Lower lobe of right lung (tissue), 2 donors: ENCODE measurements at places on chromosomes 1 and 21. TPM values are rescaled to one million over a fixed set of nuclear protein-coding genes. Genes with fewer than 3 reads are reported as not detected.
A peak's percentile ranks its signal among the peaks of the same experiment; 100 is the strongest.

TMPRSS2 gene
- 87.7 TPM for total RNA-seq

DCST2 gene
- 1.4 TPM for total RNA-seq

SPRR2D gene
- not detected for total RNA-seq

C1orf87 gene
- 7.4 TPM for total RNA-seq

FMO1 gene
- 2.4 TPM for total RNA-seq

ABCA4 gene
- 1.9 TPM for total RNA-seq

MAP1LC3C gene
- 10.9 TPM for total RNA-seq

NCMAP gene
- total RNA-seq: 9.2 TPM

FNDC10 gene
- total RNA-seq: 7.7 TPM

GRCh38 chr1:174072581-174072980 lies 50.4 kb upstream of the RC3H1 start:
- DNase-seq: no peak

DNA sequence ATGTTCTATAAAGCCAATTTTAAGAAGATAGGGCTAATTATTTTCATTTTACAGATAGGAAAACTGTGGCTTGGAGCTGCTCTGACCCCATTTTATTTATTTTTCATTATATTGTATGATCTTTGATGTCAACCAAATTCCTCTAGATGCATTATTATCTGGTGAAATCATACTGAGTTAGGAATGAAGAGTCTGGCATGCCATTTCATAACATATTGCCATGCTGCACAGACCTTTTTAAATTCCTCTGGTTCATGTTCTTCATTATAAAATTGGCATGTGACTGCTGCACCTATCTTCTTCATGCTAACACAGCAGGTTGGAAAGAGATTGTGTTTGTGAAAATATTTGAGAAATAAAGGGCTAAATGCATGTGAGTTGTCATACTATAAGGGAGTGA lies 12.7 kb downstream of the PRRX1 start:
- DNase-seq: no peak

GRCh38 chr1:85602571-85602970 lies 22.0 kb downstream of the CCN1 start:
- no peak for DNase-seq

- DNase-seq: no peak
Observed at GRCh38 chr1:17194133-17194475, 10.8 kb upstream of the PADI1 start.

DNA sequence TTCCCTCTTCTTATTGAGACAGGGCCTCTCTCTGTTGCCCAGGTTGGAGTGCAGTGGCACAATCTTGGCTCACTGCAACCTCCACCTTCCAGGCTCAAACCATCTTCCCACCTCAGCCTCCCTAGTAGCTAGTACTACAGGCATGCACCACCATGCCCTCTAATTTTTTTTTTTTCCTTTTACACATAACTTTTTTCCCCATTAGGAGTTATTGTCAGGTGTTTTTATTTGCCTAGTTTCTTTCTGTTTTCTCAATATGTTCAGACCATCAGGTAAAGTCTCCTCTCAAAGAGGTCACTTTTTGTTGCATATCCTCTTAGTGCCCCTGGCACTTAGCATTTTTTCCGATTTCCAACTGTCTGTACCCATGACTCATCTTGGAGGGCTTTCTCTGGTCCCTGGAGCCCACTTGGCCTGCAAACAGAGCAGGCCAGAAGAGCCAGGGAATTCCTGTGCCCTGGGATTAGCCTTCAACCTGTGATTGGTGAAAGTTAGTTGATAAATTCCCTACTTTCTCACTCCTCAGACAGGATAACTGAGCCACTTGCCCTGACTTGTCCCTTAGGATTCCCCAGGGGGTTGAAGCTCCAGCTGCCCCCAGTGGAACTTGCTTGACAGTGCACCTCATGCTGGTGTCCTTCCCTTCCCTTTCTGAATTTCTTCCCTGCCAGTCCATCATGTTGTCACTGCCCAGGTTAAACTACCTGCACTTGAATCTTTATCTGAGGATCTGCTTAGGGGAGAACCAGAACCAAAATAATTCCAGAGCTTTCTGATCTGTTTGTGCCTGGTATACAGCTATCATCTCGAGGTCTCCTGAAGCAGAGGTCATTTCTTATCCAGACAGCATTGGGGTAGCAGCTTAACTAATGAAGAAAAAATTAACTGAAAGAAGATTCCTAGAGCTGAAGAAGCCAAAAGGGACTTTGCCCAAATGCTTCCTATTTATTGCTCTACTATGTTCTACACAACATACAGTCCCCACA lies 2.4 kb downstream of the NTPCR start:
- DNase-seq: no peak

DNA sequence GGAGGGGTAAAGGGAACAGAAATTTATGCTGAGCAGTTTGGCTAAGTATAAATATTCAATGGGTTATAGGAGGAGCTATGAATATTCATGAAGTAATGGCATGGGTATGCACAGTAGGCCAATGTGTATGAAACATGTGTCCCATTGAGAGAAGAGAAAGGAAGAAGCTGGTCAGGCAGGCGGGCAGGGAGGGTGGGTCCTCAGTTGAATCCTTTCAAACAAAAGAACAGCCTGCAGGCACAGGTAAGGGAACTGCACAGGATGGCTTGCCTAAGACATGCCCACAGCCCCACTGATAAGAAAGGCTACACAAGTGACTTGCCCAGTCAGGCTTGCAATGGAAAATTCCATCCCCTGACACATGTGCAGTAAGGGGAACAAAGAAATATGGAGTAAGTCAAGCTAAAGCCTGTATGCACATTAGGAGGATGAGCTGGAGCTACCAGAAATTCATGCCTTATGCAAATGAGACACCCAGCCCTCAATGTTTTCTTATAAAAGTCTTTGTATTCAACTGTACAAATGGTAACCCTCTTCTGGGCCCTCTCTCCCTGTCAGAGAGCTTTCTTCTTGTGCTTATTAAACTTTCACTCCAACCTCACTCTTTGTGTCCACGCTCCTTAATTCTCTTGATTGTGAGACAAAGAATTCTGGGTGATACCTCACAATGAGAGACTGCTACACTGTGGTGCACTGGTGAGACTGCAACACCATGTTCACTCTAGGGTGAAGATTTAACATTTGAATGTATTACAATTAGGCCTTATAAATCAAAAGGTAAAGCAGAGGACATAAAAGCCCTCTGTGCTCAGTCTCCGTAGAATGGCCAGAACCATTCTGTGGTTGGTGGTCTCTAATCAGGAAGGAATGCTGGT lies 96.5 kb downstream of the ATP1B1 start:
- no peak for DNase-seq

GRCh38 chr21:44391345-44392091 lies 38.1 kb downstream of the TRPM2 start:
- DNase-seq: peak; percentile 82

DNA sequence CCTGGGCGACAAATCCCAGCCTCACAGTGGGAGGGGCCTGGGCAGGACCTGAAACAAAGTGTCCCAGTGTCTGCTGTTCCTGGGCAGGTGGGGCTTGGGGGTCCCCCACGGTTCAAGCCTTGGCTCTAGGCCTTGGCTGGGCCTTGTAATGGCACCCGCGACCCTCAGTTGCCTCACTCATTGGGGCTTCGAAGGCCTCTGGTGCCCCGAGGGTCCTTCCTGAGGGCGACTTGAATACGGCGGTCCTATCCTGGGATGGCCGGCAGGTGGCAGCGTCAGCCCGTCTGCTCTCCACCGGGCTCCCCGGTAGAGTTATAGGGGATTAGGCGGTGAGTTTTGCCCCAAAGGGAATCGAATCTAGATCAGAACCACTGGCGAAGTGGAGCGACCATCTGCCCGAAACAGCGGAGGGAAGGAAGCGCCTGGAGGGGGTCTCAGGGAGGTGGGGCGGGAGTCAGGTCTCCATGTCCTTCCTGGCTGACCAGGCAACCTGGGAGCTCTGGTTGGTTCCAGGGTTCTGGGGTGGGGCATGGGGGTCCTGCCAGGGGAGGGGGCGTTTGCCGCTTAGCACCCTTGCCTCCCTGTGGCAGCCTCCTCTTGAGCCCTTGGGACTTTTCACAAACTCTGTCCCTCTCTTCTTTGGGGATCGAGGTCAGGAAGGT lies 2.1 kb upstream of the PEX10 start:
- peak; percentile 83 for DNase-seq

GRCh38 chr1:145994391-145995120 lies 1.8 kb downstream of the TXNIP start:
- no peak for DNase-seq

GRCh38 chr1:226404063-226404903 lies 3.6 kb downstream of the PARP1 start:
- DNase-seq: no peak

DNA sequence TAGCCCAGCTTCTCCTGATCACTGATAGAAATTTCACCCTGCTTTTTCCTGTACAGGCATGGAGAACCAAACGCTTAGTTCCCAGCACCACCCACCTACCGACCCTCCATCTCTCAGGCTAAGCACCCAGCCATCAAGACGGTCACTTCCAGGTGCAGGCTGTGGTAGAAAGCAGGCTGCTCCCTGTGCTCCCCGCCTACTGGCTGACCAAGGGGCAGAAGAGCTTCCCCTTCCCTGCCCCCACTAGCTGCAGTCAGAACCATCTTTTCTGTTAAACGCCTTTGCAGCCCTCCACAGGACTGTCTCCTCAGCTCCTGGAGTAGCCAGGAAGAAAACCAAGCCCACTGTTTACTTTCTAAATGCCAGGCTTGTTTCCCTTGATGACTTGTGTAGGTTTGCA lies 23.0 kb downstream of the SPATA46 start:
- DNase-seq: no peak

- DNase-seq: no peak
Observed at GRCh38 chr1:154719586-154720327, 111.8 kb upstream of the ADAR start.

DNA sequence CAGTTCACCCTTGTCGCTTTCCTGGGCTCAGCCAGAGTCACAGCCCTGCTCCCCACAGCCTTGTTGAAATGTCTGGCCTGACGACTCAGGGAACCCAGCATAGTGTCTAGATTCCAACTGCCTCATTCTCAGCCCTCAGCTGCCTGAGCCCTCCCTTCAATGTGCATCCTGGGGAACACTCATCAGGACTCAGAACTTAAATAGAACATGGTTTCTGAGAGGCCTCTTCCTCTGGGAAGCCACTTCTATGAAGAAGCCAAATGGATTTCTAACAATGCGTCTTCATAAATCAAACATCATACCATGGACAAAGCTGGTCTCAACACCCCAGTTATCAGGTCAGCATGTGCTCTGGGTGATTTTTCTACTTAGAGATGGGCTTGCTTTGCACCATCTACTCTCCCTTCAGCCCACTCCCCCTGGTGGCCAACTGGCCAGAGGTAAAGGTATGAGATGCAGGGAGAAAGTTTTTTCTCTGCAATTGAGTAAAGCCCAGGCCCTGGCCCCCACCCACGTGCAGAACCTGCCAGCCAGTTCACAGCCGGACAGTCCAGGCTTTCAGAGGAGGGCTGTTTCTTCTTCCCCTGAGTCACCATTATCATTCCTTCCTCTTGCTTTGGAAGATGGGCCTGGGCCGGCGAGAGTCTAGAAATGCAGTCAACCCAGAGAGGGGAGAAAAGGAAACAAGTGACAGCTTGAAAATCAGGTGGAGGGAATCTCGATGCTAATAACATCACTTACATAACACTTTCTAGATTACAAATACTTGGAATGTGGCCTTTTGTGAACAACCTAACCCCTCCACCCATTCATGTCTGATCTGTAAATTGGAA lies 32.1 kb downstream of the CD244 start:
- peak; percentile 80 for DNase-seq

- DNase-seq: no peak
Observed at GRCh38 chr1:173570370-173571007, 32.4 kb downstream of the SLC9C2 start.

GRCh38 chr1:51927029-51927428 lies 48.5 kb upstream of the NRDC start:
- no peak for DNase-seq

- DNase-seq: no peak
Observed at GRCh38 chr1:209390764-209391163, 192.8 kb upstream of the CAMK1G start.

DNA sequence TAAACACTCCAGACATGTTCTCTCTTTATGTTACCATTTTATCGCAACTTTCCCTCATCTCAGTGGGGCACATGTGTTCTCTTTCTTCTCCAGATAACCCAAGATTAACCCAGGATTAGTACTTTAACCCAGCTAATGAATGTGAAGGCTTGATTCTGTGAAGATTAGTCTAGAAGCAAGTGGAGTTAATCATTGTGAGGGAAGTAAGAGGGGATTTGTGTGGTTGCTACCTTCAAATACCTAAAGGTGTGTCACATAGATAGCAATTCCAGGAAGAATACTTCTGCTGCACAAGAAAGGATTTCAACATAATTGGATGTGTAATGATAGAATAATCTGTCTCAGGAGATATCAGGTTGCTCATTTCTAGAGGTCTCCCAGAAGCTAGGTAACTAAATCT lies 327.1 kb downstream of the PBX1 start:
- DNase-seq: no peak

DNA sequence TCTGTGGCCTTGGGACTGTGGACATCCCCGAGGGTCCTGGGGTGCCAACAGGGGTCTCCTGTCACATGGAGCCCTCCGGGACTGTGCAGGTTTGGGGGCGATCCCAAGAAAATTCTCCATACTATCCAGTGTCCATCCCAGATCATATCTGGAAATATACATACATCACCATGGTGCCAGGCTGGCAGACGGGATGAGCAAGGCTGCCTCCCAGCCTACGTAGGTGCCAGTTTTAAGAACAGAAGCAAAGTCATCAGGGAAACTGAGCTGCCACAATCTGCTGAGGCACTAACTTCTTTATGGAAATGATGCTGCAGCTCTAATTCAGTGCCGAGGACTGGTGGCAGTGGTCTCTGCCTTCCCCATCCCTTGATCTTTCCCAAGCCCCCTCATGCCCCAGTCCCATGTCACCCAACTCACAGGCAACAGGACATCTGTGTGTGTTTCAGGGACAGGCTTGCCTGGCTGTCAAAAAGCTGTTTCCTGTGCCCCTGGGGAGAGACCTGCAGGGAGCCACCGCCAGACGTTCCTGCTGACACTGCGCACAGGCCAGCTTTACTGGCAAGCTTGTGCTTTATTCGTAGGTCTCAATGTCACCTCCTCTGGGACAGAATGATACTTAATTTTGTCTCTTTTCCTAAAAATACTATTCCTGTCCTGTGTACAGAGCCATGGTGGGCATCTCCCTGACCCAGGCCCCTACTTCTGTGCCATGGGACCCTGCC lies 15.5 kb downstream of the TEX35 start:
- DNase-seq: no peak

GRCh38 chr1:41695118-41695745 lies 210.7 kb upstream of the EDN2 start:
- peak; percentile 71 for DNase-seq

DNA sequence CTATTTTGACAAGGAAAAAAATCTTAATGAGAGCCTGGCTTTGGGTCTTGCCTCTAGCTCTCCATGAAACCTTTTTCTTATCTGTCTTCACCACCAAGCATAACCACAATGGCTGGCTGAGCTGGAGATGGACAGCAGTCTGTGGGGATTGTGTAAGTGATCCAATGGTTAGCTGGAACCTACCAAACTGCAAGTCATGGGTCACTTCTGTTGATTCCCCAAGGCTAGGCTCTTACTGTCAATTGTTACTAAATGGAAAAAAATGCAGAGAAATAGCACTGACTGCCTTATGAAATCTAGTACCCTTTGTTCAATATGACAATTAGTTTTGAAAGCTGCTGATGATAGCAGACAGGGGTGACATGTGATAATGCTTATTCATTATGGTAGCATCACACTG lies 359.0 kb downstream of the ST6GALNAC3 start:
- no peak for DNase-seq

- no peak for DNase-seq
Observed at GRCh38 chr1:62433861-62434617, 2.8 kb upstream of the USP1 start.

GRCh38 chr1:46522184-46522968 lies 29.1 kb downstream of the KNCN start:
- DNase-seq: peak; percentile 79

GRCh38 chr1:194410756-194411155 lies 1224.3 kb upstream of the B3GALT2 start:
- no peak for DNase-seq
